Heart right ventricle (tissue), 16 donors: ENCODE measurements at places on chromosomes 12 and 14. TPM values are rescaled to one million over a fixed set of nuclear protein-coding genes. Genes with fewer than 3 reads are reported as not detected.

Gene CPSF6
- total RNA-seq: 31.9 TPM

Gene RTL1
- not detected for total RNA-seq

Gene MMP19
- total RNA-seq: 11.5 TPM

Gene STXBP6
- 12.2 TPM for total RNA-seq

Gene OVCH1
- total RNA-seq: not detected

Gene MBD6
- 46.9 TPM for total RNA-seq

Gene NYNRIN
- 3.6 TPM for total RNA-seq

Gene BCL11B
- 0.09 TPM for total RNA-seq

Gene MIPOL1
- total RNA-seq: 9.2 TPM

Gene SERPINA12
- not detected for total RNA-seq

Gene TAS2R7
- total RNA-seq: not detected

GRCh38 chr14:34180434-34180833, 229.6 kb upstream of the EGLN3 start:
- H3K4me1 ChIP-seq: peaks cover 8% of the 10 kb centered on the region
- H3K36me3 ChIP-seq: no peaks in the 10 kb centered on the region

- H3K4me1 ChIP-seq: no peaks in the 10 kb centered on the region
- H3K4me3 ChIP-seq: no peak overlapping the region
- DNase-seq: no peak
- no peaks in the 10 kb centered on the region for H3K27me3 ChIP-seq
- H3K27ac ChIP-seq: no peak overlapping the region
These were observed 8.9 kb downstream of the ISCA2 start for GRCh38 chr14:74502236-74503019.

DNA sequence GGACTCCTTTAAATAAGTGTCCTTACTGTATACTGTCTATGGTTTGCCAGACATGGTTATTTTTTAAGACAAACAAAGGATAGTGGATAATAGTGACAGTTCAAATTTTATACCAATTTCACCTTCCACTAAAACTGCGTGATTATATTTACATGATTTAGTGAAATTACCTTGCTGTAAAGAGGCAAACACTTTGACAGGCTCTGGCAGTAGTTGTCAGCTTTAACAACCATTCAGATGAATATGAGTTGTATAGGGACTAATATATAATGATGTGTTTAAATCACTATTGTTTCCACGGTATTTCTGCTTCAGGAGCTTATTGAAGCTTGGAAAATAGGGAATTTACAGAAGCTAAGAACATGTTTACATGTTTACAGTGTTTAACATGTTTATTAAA, 1364.0 kb downstream of the FSCB start:
- H3K27me3 ChIP-seq: no peaks in the 10 kb centered on the region
- H3K4me3 ChIP-seq: no peak overlapping the region
- no peak overlapping the region for H3K27ac ChIP-seq
- no peaks in the 10 kb centered on the region for H3K4me1 ChIP-seq
- H3K36me3 ChIP-seq: no peaks in the 10 kb centered on the region

GRCh38 chr12:18723752-18724151, 14.1 kb downstream of the PLCZ1 start:
- no peaks in the 10 kb centered on the region for H3K4me1 ChIP-seq
- H3K27ac ChIP-seq: no peak overlapping the region
- no peak for DNase-seq
- H3K4me3 ChIP-seq: no peak overlapping the region
- H3K27me3 ChIP-seq: no peaks in the 10 kb centered on the region
- no peaks in the 10 kb centered on the region for H3K36me3 ChIP-seq

DNA sequence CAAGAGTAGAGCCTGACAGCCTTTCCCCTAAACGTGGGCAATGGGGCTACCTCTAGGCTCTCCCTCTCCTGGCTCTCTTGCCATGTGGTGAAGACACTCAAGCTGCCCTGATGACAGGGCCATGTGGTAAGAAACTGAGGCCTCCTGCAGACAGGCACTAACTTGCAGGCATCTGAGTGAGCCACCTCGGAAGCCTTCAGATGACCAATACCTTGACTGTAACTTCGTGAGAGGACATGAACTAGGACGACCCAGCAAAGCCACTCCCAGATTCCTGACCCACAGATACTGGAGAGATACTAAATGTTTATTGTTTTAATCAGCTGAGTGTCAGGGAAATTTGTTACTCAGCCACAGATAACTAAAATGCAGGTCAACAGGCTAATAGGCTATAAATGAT, 96.4 kb downstream of the EFCAB11 start:
- H3K27ac ChIP-seq: no peak overlapping the region
- DNase-seq: no peak
- H3K36me3 ChIP-seq: no peaks in the 10 kb centered on the region
- no peak overlapping the region for H3K4me3 ChIP-seq
- H3K27me3 ChIP-seq: no peaks in the 10 kb centered on the region
- H3K4me1 ChIP-seq: no peaks in the 10 kb centered on the region

DNA sequence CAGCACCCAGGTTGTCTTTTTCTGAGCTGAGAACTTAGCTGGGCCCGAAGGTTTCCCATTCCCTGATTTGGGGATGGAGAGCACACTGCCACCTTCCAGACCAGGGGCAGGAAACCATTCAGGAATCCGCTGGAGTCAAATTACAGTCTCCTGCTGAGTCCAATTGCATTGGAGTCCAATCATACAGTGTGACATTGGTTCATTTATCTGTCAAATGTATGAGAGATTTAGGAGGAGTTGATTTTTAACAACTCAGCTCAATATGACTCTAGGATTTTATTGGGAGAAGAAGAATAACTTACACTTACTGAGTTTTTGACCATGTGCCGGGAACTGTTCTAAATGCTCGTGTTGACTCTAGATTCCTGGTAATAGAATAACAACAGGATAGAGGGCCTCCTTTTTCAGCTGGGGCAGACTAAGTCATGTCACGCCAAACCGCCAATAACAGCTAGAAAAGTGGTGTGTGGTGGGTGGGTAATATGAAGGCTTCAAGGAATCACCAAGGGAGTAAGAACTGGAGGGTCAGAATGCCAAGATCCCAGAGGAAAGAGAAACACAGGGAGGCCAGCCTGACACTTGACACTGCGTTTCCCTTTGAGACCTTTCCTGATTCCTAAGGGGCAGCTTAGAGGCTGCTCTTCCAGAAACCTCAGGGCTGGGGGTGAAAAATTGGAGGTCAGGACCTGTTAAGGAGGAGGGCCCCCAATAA, 11.5 kb downstream of the SYNDIG1L start:
- no peak overlapping the region for H3K27ac ChIP-seq
- H3K4me1 ChIP-seq: no peaks in the 10 kb centered on the region
- H3K27me3 ChIP-seq: peaks cover 27% of the 10 kb centered on the region

- no peaks in the 10 kb centered on the region for H3K36me3 ChIP-seq
- H3K27ac ChIP-seq: no peak overlapping the region
- H3K4me3 ChIP-seq: no peak overlapping the region
- no peaks in the 10 kb centered on the region for H3K27me3 ChIP-seq
- no peaks in the 10 kb centered on the region for H3K4me1 ChIP-seq
These were observed 170.9 kb upstream of the PARP11 start for GRCh38 chr12:4044101-4044500.

- H3K4me3 ChIP-seq: no peak overlapping the region
- peaks cover 10% of the 10 kb centered on the region for H3K4me1 ChIP-seq
- peaks cover 44% of the 10 kb centered on the region for H3K36me3 ChIP-seq
- DNase-seq: no peak
- no peaks in the 10 kb centered on the region for H3K27me3 ChIP-seq
These were observed 75.9 kb downstream of the AEBP2 start for GRCh38 chr12:19515179-19515578.

- H3K27me3 ChIP-seq: no peaks in the 10 kb centered on the region
- DNase-seq: no peak
- H3K27ac ChIP-seq: no peak overlapping the region
- no peaks in the 10 kb centered on the region for H3K36me3 ChIP-seq
- H3K4me1 ChIP-seq: no peaks in the 10 kb centered on the region
- H3K4me3 ChIP-seq: no peak overlapping the region
These were observed 43.1 kb upstream of the CCDC196 start for GRCh38 chr14:66442953-66443571.

GRCh38 chr12:123143736-123144461, 7.0 kb downstream of the PITPNM2 start:
- peaks cover 45% of the 10 kb centered on the region for H3K4me1 ChIP-seq
- H3K36me3 ChIP-seq: no peaks in the 10 kb centered on the region
- H3K27me3 ChIP-seq: no peaks in the 10 kb centered on the region
- no peak overlapping the region for H3K4me3 ChIP-seq

- no peak for DNase-seq
- no peak overlapping the region for H3K4me3 ChIP-seq
- H3K27ac ChIP-seq: peak overlapping the region; percentile 59
- no peaks in the 10 kb centered on the region for H3K36me3 ChIP-seq
- H3K4me1 ChIP-seq: peaks cover 4% of the 10 kb centered on the region
These were observed 88.7 kb upstream of the RAP1B start for GRCh38 chr12:68521848-68522502.

- no peaks in the 10 kb centered on the region for H3K27me3 ChIP-seq
- peak overlapping the region; percentile 43 for H3K27ac ChIP-seq
- DNase-seq: no peak
- no peak overlapping the region for H3K4me3 ChIP-seq
- H3K36me3 ChIP-seq: no peaks in the 10 kb centered on the region
- H3K4me1 ChIP-seq: peaks cover 3% of the 10 kb centered on the region
These were observed 167.4 kb downstream of the TMTC3 start for GRCh38 chr12:88309546-88309945.

DNA sequence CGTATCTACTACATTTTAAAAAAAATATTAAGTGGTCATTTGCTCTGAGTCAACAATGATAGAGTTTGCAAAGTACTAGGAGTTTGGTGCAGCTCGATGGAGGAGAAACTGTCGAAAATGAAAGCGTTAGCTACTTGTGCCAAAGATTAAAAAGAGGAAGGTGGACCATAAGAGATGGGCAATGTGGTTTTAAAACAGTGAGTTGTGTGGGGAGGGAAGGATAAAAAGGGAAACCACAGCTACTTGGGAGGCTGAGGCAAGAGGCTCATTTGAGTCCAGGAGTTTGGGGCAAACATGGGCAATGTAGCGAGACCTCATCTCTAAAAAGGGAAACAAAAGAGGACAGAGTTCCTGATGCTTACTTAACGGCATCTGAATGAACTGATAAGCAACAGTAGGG, 18.2 kb upstream of the STRAP start:
- no peaks in the 10 kb centered on the region for H3K27me3 ChIP-seq
- no peaks in the 10 kb centered on the region for H3K36me3 ChIP-seq
- no peak overlapping the region for H3K4me3 ChIP-seq
- H3K27ac ChIP-seq: no peak overlapping the region
- no peak for DNase-seq

- H3K4me1 ChIP-seq: no peaks in the 10 kb centered on the region
- no peaks in the 10 kb centered on the region for H3K27me3 ChIP-seq
- no peaks in the 10 kb centered on the region for H3K36me3 ChIP-seq
- no peak overlapping the region for H3K4me3 ChIP-seq
- no peak overlapping the region for H3K27ac ChIP-seq
These were observed 7.0 kb upstream of the STAB2 start for GRCh38 chr12:103580026-103580425.

DNA sequence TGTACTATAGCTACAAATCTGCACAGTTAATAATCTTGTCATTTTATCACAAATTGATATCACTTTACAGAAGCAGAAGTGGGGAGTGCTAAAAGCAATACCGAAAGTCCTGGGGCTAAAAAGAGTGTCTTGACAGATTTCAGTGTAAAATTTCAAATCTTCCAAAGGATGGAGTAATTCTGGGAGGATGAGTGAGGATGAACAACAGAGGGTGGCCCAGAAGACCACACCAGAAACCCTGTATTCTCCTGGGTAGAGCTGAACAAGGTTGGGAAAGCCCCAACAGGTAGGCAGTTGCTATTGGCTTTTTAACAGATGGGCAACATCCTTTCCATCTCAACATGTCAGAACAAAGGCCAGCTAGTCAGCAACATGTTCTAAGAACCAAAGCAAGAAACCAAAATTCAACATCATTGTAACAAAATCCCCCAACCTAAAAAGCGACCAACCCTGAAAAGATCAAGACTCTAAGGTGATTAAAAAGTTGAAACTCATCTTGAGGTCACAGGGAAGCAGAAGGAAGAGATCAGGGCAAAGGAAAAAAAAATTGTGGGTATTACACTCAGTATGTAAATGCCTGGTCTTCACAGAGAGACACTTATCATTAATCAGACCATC, 38.8 kb downstream of the CBX5 start:
- no peaks in the 10 kb centered on the region for H3K4me1 ChIP-seq
- no peak overlapping the region for H3K27ac ChIP-seq
- H3K4me3 ChIP-seq: no peak overlapping the region

GRCh38 chr14:92981726-92982125, 58.8 kb downstream of the CHGA start:
- H3K36me3 ChIP-seq: no peaks in the 10 kb centered on the region
- peaks cover 9% of the 10 kb centered on the region for H3K4me1 ChIP-seq
- no peaks in the 10 kb centered on the region for H3K27me3 ChIP-seq
- H3K27ac ChIP-seq: no peak overlapping the region
- no peak overlapping the region for H3K4me3 ChIP-seq

GRCh38 chr12:57733928-57734327, 4.6 kb downstream of the AGAP2 start:
- H3K27me3 ChIP-seq: peaks cover 56% of the 10 kb centered on the region
- peaks cover 38% of the 10 kb centered on the region for H3K4me1 ChIP-seq
- DNase-seq: no peak
- H3K4me3 ChIP-seq: peak overlapping the region; percentile 1

DNA sequence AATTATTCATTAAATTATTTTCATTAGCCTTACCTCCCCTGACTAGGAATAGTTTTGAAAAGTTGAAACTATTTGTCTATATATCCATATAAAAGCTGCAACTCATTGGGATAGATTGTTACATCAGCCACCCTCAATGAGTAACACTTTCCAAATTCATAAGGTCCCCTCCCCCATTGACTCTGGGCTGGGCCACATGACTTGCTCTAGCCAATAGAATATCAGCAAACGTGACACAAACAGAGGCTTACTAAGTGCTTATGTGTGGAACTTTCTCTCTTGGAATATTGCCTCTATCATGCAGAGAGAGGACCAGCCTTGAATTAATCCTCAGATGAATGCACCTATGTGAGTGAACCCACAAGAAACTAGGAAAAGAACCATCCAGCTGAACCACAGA, 213.7 kb downstream of the CCDC59 start:
- no peaks in the 10 kb centered on the region for H3K4me1 ChIP-seq
- H3K4me3 ChIP-seq: no peak overlapping the region
- no peak overlapping the region for H3K27ac ChIP-seq
- H3K36me3 ChIP-seq: no peaks in the 10 kb centered on the region

- H3K36me3 ChIP-seq: no peaks in the 10 kb centered on the region
- peak; percentile 73 for DNase-seq
- H3K4me1 ChIP-seq: no peaks in the 10 kb centered on the region
- H3K27me3 ChIP-seq: no peaks in the 10 kb centered on the region
These were observed 27.4 kb downstream of the CFAP54 start for GRCh38 chr12:96516472-96517430.

- no peaks in the 10 kb centered on the region for H3K4me1 ChIP-seq
- no peak overlapping the region for H3K4me3 ChIP-seq
- DNase-seq: no peak
- H3K36me3 ChIP-seq: no peaks in the 10 kb centered on the region
- H3K27ac ChIP-seq: no peak overlapping the region
These were observed 17.7 kb upstream of the FOXJ2 start for GRCh38 chr12:8014836-8015235.

GRCh38 chr14:61640158-61641136, 54.9 kb upstream of the HIF1A start:
- no peak overlapping the region for H3K4me3 ChIP-seq
- no peaks in the 10 kb centered on the region for H3K4me1 ChIP-seq
- H3K27me3 ChIP-seq: no peaks in the 10 kb centered on the region

GRCh38 chr12:117042862-117043261, 56.4 kb downstream of the TESC start:
- peaks cover 27% of the 10 kb centered on the region for H3K4me1 ChIP-seq
- no peak overlapping the region for H3K4me3 ChIP-seq
- H3K27me3 ChIP-seq: no peaks in the 10 kb centered on the region
- no peak for DNase-seq
- H3K36me3 ChIP-seq: no peaks in the 10 kb centered on the region
- H3K27ac ChIP-seq: no peak overlapping the region
